ENCODE measurements at places on chromosomes 7 and 10. TPM values are rescaled to one million over a fixed set of nuclear protein-coding genes. Genes with fewer than 3 reads are reported as not detected.
A peak's percentile ranks its signal among the peaks of the same experiment; 100 is the strongest.

DNA sequence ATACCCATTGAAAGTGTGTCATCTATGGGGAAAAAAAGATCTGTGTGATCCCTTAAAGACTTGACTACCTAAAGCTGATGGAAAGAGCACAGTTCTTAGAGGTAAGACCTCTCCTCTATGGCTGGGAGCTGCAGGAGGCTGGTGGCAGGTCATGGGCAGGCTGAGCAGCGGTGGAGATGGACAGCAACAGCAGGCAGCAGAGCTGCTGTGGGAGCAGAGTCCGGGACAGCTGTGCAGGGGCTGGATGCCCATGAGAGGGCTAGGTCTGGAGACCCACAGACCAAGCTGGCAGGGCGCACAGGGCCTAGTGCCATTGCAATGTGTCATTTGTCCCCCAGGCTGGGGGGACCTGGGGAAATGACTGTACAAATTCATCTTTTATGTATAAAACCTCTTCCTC, 13.4 kb upstream of the EPHA1 start:
- no peak for DNase-seq

- peak; percentile 55 for DNase-seq
Observed at GRCh38 chr10:70619271-70620019, 16.9 kb upstream of the PRF1 start.

TRIL gene
- total RNA-seq = not detected

DNA sequence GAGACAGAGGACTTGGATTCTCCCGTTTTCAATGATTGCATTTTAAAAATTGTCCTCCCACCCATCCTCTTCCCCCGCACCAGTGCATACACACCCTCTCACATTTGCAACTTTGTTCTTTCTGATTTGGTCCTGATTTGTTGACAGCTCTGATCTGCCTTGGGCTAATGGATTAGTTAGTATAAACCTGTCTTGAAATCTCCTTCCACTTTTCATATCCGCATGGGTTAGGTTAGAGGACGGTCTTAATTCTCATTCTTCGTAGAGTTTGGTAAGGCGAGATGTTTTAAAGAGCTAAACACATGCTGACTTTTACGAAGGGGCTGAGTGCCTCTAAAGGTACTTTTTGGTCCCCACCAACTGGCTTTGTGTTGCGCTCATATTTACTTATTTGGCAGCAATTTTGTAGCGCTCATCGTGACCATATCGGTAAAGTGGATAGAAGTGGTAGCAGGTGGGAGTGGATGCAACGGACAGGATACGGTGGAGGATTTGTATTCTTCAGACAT, 1.1 kb downstream of the AHR start:
- no peak for DNase-seq

- no peak for DNase-seq
Observed at GRCh38 chr7:74183653-74184450, 9.7 kb downstream of the EIF4H start.

GRCh38 chr7:39623732-39624441, 515 bp downstream of the RALA start:
- DNase-seq = no peak

DLG5 gene
- 60.3 TPM for total RNA-seq

- peak; percentile 58 for DNase-seq
Observed at GRCh38 chr7:82049891-82050533, 280.2 kb upstream of the HGF start.

HOXA1 gene
- not detected for total RNA-seq

- no peak for DNase-seq
Observed at GRCh38 chr10:121406823-121407545, 191.3 kb downstream of the FGFR2 start.

- DNase-seq = no peak
Observed at GRCh38 chr7:27587429-27587828, 75.3 kb downstream of the HIBADH start.

DNA sequence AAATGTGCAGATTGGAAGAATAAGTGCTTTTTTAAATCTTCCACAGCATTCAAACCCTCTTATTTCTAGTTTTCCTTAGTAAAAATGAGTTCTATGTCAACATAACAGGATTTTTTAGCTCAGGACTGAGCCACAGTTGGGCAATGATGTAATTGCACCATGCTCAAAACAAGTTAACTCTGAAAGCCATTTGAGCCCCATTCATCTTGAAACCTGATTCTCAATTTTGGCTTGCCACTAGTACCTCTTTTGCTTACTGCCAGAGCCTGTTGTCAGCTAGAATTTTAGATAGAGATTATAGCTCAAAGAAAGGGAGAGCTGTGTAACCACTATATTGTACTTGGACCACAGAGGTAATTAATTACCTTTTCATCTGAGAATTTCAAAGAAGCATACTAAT, 1028.5 kb upstream of the PHF14 start:
- no peak for DNase-seq

DNA sequence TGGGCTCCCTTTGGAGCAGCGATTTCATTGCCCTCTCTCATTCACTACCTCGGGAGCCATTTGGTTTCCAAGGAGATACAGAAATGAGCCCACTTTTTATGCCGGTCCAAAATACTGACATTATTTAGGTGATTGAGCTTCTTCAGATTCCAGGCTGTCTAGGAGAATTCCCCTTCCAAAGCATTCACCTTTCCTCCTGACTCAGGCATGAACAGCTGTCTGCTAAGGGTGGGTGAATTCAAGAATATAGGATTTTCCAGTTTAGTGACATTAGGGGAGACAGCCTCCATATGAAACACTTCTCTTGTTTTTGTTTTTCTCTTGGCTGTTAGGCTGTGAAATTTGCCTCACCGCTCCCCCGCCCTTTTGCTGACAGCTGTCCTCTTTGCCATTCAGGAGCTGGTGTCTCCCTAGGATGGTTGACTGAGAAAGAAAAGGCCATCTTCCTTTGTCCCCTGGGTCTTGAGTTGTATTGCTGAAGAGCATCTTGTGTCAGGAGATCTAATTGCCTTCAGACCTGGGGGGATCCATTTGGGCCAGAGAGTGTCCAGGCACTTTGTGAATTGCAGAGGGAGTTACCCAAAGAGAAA, 56.7 kb downstream of the LRRC4 start:
- no peak for DNase-seq

DNA sequence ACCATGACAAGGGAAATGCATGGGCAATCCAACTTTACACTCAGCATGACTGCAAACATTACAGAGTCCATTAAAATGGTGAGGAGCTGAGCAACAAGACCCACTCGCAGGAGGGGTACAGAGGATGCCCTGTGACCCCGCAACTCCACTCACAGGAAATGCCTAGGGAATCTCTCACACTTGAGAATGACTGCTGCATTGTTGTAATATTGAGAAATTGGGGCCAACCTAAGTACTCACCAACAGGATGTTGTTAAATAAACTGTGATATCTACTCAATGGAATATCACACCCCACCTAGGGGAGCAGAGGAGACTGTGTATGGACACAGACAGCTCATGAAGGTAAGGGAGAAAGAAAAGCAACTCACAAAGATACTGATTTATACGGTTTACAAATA, 53.4 kb upstream of the CAMK2B start:
- DNase-seq = peak; percentile 94

DNA sequence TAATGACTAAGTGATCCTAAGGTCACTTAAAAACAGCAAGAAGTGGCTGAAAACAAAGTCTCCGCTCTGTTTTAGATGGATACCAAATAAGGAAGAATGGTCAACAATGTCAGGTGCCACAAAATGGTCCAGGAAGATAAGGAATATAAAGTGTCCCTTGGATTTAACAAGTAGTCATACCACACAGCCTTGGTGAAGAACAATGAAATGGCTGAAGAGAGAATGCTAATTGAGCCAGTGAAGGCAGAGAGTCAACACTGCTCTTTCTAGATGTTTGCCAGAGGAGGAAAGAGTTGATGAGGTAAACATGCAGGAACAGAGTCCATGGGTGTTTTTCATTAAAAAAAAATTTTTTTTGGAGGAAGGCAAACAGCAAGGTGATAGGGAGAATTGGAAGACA, 2.1 kb upstream of the CASD1 start:
- no peak for DNase-seq

DNA sequence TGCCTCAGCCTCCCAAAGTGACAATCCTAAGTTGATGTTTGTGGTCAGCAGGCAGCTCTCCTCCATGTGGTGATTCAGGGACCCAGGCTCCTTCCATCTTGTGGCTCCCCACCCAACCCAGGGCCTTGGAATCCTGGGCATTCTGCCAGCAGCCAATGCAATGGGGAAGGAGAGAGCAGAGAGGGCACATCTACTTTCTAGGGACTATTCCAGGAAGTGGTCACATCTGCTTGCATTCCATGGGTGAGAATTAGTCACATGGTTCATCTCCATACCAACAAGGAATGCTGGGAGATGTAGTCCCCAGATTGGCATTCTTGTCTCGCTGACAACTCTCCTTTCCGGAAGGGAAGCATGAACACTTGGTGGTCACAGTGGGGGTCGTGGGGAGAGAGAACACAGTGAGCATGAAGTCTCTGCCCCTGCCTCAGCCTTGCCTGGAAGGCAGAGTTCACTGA, 9.9 kb upstream of the SRRM3 start:
- peak; percentile 84 for DNase-seq

TACC2 gene
- total RNA-seq = 8.5 TPM

UTF1 gene
- total RNA-seq = not detected

DNA sequence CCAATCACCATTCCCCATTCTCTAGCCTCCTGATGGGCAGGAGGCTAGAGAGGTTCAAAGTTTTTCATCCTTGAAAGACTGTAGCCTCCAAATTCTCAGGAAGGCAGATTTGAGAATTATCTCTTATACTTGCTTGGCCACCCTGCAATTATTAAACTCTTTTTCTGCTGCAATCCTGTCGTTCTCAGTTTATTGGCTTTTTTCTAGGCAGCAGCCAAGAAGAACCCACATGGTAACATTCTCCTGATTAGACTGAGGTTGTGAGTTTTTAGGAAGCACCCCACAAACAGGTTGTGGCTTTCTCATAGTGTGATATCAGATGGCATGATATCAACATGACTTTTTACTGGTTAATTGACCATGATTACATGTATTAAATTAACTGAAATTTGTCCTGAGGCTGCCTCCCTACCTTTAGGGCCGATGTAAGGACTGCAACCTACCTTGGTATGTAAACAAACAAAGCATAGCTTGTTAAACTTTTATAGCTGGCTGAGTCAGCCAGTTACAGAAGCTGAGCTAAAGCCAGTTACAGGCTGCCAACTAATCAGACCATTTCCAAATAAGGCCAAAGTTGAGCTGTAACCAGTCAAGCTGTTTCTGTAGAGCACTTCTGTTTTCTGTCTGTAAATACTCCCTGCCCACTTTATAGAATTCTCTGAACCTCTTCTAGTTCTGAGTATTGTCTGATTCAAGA, 3.2 kb upstream of the ZNF248 start:
- DNase-seq = peak; percentile 55

DNA sequence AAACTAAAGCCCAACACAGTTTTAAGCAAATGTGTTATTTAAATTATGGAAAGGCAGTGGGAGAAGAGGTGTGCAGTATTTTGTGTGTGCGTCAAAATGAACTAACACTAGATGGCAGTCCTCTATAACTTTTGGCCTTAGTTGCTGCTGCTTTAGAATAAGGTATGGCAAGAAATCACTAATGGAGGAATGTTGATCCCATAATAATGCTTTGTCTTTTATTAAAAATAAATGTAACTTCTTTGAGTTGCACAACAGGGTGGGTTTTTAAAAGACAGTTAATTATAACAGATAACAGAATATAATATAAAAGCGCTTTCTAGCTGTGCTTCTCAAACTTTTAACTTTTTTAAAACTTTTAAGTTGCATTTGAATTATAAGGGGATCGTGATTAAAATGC, 56.4 kb downstream of the BBS9 start:
- peak; percentile 78 for DNase-seq

DNA sequence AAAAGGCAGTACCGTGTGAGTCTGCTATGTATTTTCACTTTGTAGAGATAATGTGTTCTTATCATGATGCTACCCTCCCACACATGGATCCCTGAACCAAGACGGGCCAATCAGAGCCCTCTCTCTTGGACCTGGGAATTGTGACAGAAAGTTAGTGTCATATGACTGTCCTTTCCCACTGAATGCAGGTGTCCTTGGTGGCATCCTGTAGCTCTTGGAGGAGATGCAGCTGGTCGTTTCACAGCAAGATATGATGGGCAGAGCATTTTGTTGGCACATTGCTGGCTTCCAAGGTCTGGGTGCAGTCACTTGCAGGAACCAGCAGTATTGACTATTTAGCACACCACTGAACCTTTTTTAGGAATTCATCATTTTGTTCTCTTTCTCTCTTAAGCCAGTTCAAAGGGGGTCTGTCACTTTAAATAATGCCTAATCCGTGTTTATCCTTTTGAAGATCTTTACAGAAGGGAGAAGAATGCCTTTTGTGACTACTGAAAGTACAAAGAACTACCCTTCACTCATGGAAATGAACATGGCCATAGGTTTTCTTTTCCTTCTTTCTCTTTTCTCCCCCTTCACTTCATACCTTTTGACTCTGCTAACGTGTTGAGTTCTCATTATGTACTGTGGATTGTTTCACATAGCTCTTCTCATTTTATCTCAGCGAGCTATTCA, 125.1 kb downstream of the PLXDC2 start:
- no peak for DNase-seq

C10orf62 gene
- 0.38 TPM for total RNA-seq

GRCh38 chr10:26437637-26438461, at the start of gene APBB1IP:
APBB1IP (plus strand) TSS chr10:26438341; CDS start chr10:26492327, 53,986 bp downstream.
- DNase-seq = no peak

- no peak for DNase-seq
Observed at GRCh38 chr7:135898226-135898625, 78.9 kb downstream of the MTPN start.

BMPER gene
- total RNA-seq = 0.55 TPM

RBP4 gene
- total RNA-seq = not detected

VGF gene
- total RNA-seq = 1.0 TPM

CACNB2 gene
- not detected for total RNA-seq

GRCh38 chr7:82818171-82818570, 344.5 kb downstream of the PCLO start:
- DNase-seq = no peak

GRCh38 chr10:18737236-18737635, 78.0 kb downstream of the ARL5B start:
- DNase-seq = peak; percentile 66

DNA sequence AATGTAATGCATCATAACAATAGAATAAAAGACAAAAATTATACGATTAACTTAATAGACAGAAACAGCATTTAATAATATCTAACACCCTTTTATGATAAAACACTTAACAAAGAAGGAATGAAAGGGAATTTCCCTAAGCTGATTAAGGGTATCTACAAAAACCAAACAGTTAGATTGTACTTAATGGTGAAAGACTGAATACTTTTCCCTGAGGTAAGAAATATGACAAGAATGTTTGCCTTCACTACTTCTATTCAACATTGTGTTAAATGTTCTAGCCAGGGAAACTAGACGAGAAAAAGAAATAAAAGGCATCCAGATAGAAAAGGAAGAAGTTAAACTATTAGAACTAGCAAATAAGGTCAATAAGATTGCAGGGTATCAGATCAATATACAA, 276.9 kb downstream of the BAMBI start:
- DNase-seq = no peak

GRCh38 chr7:4733936-4734528, 41.4 kb upstream of the AP5Z1 start:
- no peak for DNase-seq

GRCh38 chr7:159033473-159033825, 111.2 kb downstream of the VIPR2 start:
- no peak for DNase-seq

All from A172 (cell line).